ENCODE measurements at places on chromosomes 11 and 22.

GRCh38 chr22:37822079-37822833 lies 926 bp upstream of the GALR3 start:
- DNase-seq: no peak

- no peak for DNase-seq
These were observed 13.4 kb downstream of the DGCR2 start for GRCh38 chr22:19108807-19109197.

GRCh38 chr11:18844753-18845367 lies 53.3 kb upstream of the PTPN5 start:
- DNase-seq: no peak

GRCh38 chr11:2525166-2525861 lies 80.5 kb downstream of the KCNQ1 start:
- no peak for DNase-seq

DNA sequence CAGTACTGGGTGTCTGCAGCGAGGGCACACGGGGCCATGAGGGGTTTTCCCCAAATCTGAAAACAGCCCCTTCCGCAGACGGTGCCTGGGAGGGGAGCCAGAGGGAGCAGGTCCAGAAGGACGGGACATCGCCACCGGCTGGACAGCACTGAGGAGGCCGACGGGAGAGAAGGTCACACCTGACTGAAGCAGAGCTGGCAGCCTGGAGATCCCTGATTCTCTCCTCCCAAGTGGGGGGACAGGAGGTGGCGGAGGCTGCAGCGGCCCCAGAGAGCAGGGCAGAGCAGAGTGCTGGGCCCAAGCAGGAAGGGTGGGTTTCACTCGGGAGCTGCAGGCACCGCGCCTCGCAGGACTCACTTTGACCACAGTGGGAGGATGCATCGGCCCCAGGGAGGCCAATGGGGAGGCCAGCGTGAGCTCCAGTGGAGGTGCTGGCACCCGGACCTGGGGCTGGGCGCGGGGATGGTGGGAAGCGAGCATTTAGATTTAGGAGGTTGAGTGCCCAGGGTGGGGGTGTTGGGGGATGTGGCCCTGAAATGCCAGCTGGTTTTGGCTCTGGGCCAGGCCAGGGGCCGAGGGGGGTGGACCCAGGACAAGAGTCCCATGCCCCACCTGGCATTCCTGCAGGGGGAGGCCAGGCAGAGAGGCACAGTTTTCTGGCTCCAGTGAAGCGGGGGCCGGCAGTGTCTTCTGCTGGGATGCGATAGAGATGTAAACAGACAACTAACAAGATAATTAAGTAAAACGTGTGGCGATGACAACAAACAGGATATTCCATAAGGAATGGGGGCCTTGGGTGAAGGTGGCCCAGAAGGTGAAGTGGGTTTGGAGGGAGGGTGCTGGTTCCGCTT lies 92.3 kb upstream of the FGF3 start:
- DNase-seq: no peak

- no peak for DNase-seq
These were observed 601.8 kb downstream of the INSC start for GRCh38 chr11:15716550-15716949.

- no peak for DNase-seq
These were observed 190.6 kb downstream of the GUCY1A2 start for GRCh38 chr11:106827687-106828086.

- DNase-seq: no peak
These were observed 6.0 kb upstream of the TUBA8 start for GRCh38 chr22:18104566-18104965.

DNA sequence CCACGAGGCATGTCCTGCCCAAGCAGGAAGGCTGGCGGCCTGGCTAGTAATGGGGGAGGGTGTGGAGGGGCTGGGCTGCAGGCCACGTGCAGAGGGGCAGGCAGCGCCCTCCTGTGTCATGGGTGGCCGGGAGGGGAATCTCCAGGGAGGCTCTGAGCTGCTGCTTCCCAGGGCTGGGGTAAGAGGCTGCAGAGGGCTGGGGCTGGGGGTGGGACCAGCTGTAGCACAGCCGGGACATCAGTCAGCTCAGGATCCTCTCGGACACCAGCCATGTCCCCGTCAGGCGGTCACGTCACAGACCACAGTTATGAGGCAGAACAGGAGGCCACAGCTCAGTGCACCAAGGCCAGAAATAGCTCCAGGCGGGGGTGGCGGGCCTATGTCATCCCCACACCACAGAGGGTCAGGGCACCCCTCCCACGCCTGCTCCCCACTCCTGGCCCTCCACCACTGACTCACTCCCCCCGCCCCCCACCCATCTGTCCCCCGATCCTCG lies 21.1 kb downstream of the RTN4R start:
- DNase-seq: no peak

- DNase-seq: no peak
These were observed 24.5 kb downstream of the PISD start for GRCh38 chr22:31637447-31637890.

DNA sequence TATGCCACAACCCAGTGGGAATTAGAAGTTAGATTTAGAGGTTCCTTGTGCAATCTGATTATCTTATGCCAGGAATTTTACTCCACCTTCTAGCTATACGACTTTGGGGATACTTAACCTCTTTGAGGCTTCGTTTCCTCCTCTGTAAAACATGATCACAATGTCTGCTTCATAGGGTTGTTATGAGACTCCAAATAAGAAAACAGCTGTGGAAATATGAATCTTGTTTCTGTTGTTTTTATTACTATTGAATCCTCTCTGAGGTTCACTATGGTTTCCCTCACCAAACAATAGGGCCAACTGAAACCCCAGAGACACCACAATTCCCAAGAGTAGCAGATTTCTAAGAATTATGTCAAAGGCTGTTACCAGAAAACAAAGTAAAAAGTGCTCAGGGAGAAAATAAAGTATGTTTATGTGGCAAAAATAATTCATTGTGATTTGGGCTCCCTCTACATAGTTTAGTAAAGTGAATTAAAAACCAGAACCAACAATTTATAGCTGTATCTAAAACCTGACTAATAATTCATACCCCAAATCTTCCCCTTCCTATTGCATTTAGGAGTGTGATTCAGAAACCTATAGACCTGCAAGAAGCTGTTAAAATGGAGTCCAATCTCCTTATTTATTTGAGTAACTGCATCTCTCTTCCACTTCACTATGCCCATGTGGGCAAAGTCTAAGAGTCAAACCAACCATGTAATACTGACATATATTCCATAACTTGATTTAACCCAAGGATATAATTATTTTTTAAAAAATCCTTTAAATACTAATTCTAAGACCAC lies 38.4 kb downstream of the AMBRA1 start:
- DNase-seq: no peak

DNA sequence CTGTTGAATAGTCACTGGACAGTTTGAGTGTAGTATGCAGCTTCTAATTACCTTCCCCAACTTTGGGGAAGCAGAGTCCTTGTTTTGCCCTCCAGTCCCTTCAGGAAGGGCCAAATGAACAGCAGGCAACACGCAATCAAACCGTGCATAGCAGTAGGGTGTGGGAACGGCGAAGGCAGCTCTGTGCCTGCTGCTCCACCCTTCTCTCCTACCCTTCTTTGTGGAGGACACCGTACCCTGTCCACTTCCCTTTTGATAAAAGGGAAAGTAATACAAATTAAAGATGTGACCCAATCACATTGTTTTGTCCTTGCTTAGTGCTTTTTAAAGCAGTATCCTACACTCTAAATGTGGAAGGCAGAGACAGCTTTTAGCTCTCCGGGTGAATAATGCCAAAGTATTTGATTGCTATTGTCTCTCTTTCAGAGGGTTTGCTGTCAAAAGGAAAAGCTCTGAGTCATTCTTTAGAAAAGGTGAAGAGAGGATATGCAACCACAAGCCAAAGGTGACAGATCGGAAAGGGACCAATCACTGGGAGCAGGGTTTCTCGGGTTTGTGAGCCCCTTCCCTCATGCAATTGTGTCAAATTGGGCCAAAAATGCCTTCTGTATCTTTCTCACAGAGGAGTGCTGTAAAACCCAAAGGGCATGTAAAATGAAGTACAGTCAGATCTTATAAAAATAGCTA lies 407.3 kb upstream of the CCDC90B start:
- no peak for DNase-seq

- DNase-seq: peak; percentile 98
These were observed 79.8 kb upstream of the NCAM1 start for GRCh38 chr11:112881461-112881860.

DNA sequence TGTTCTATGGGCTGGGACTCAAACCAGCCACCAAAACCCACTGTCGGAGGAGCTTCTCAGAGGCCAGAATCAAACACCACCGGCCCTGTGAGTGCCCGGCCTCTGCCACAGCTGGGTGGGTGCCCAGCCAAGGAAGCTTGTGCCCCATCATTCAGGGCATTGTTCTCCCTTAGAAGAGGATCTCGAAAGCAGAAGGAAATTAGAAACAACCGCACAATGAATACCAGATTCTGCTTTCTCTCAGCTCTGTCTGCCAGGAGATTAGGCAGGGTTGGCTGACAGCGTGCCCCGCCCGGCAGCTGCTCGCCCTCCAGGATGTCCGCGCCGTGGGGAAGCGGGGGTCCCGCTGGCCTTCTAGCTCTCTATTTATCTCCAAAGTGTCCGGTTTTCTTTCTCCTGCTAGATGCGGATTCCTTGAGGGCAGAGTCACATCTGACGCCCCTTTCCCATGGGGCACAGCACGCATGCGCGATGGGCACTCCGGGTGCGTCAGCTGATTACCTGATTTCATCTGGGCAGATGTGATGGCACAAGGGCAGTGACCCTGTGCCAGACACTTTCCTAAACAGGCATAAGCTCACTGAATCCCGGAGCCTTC lies 25.5 kb downstream of the SCGB1A1 start:
- DNase-seq: peak; percentile 79

GRCh38 chr11:31792456-31792855 lies 18.7 kb downstream of the PAX6 start:
- no peak for DNase-seq

DNA sequence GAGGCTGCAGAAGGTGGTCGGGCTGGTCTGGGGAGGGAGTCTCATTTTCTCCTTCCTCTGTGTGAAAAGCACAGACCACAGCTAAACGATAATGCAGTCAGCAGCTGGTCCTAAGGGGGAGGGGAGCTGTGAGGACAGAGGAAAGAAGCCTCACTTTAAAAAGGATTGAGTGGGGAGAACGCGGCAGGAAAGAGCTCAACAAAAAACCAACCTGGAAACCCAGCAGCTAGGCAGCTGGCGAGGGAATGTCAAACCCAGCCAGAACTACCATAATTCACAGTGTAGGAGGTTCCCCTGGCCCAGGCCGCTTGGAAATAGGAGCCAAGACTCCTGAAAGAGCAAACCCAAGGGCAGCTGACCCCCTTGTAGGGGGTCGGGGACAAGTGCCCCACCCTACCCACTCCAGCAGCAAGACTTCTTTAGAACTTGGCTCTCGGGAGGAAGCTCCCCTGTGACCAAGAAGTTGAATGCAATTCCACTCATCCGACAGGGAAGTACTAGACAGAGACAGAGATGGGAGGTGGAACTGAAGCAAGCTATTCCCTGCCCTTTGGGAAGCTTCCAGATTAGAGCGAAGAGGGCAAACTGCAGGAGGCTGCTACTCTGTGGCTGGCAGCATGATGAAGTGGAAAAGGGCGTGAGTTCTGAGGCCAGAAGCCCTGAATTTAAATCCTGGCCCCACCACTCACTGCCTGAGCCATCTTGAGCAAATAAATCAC lies 16.5 kb upstream of the DGKZ start:
- DNase-seq: no peak

DNA sequence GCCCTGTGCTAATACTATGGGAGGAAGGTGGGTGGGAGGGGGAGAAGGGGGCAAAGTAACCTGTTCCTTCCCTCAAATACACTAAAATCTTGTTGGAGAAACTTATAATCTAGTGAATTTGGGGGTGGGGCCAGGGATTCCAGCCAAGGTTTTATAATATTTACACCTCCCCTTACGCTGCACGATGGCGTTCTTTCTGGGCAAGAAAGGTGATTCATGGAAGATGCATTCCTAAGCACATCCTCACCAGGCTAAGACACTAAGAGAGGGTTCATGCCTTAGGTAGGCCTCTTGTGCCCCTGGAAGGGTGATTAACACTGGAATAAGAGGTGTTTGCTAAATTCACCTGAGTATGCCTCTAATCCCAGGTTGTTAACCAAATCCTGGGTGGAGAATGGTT lies 82.6 kb downstream of the BARX2 start:
- no peak for DNase-seq

- peak; percentile 77 for DNase-seq
These were observed 25.1 kb downstream of the ADAMTS8 start for GRCh38 chr11:130403271-130403804.

DNA sequence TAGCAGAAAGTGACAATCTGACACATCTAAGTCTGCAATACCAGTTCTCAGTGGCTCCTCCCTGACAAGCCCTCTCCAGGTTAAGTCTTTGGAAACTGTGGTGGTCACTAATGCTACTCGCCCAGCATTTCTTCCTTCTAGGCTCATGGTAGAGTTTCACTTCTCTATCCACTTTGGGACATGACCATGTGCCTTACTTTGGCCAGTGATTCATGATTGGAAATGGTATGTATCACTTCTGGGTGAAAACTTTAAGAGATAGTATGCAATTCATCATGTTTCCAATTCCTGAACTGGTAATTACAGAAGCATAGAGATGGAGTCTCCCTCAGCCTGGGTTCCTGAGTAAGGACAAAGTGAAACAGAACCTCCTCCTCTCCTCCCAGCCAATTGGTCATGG lies 151.5 kb upstream of the LMO1 start:
- DNase-seq: no peak

GRCh38 chr22:23098230-23098705 lies 27.9 kb downstream of the GNAZ start:
- no peak for DNase-seq

GRCh38 chr11:18789942-18790341 lies 1.7 kb downstream of the PTPN5 start:
- no peak for DNase-seq

- DNase-seq: no peak
These were observed 22.8 kb downstream of the PPARA start for GRCh38 chr22:46173152-46173551.

GRCh38 chr22:49169074-49169744 lies 658.5 kb downstream of the BRD1 start:
- no peak for DNase-seq

DNA sequence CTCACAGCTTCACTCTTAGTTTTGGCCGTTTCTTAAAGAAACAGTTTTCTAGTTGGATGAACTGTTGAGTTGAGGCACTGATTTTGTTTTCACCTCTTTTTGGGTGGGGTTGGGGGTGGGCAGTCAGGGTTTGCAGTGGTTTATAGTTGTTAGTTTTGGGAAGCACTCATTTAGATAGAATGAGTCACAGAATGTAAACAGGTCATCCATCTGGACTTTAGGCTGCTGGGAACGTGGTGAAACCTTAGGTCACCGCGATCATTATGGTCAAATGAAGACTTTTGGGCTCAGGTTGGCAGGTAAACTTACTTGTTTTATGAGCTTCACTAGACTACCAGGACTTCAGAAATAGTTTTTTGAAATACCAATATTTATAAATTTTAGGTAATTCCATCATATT lies 48.4 kb downstream of the CSTPP1 start:
- no peak for DNase-seq

GRCh38 chr11:27694992-27695391 lies 5.3 kb downstream of the BDNF start:
- DNase-seq: no peak
